ENCODE measurements at places on chromosomes 7 and 10. TPM values are rescaled to one million over a fixed set of nuclear protein-coding genes. Genes with fewer than 3 reads are reported as not detected.

CLDN4 gene
- 0.50 TPM for total RNA-seq

DNA sequence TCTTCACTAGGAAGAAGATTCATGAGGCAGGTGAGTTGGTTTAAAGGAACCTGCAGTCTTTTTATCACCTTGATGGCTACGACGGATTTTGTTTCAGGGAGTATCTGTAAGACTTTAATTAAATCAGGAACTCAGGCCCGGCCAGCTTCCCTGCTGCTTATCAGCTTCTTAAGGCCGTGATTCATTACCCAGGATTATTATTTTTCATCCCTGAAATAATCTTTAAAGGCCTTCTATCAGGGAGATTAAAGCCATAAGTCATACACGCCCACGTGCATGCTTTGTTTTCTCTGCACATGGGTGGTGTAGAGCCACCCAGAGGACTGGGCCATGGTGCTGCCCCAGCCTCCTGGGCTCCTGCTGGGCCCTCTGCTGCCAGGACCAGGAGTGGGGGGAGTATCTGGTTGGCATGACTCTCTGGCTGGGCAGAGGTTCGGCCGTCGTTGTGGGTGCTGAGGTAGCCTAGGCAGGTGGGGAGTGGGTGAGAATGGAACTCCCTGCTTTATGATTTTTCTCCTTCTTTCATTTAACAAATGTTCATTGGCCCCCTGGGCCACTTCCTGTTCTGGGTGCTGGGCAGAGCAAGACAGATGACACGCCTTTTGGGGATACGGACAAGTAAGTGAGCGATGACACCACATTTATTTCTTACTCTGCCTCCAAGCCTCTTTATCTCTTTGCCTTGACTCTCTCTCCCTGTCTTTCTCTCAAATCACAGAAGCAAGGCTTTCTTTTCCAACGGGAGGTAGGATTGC lies 39.0 kb upstream of the PCBD1 start:
- no peaks in the 10 kb centered on the region for H3K36me3 ChIP-seq
- peaks cover 1% of the 10 kb centered on the region for H3K4me1 ChIP-seq
- DNase-seq, result no peak
- H3K4me3 ChIP-seq, result no peak overlapping the region
- H3K27ac ChIP-seq, result no peak overlapping the region

DNA sequence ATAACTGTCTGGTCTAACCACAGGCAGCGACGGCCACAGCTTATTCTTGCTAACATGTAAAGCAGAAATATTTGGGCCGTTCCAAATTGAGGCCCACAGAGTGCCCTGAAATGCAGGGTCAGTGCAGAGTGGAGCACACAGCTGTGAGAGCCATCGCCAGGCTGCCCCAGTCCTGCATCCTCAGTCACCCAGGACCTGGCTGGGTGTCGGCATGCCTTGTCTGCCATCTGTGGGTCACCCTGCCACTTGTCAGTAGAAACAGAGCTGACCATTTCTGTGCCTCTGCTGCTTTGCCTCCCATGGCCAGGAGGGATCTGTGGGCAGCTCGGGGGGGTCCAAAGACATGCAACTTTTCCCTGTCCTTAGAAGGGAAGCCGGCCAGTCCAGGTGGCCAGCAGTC lies 57.3 kb upstream of the BTBD16 start:
- H3K27me3 ChIP-seq, result no peaks in the 10 kb centered on the region
- H3K36me3 ChIP-seq, result peaks cover 35% of the 10 kb centered on the region
- no peak overlapping the region for H3K27ac ChIP-seq
- H3K4me3 ChIP-seq, result no peak overlapping the region

DNA sequence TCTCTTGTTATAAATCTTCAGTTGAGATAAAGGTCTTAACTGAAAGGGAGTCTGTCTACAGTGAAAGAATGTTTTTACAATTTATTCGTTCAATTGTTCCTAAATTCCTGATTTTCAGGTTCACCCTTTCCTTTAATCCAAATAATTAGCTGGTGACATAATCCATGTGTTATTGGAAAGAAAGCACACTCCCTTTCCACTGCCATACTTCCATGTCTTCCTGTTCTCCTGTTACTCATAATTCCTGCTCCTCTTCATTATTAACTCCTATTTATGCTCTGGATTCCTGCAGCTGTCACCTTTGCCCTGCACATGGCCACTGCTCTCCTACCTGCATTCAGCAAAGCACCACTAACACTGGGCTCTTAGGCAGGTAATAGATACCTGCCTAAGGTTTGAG lies 40.0 kb upstream of the FAM3C start:
- no peak for DNase-seq
- H3K4me3 ChIP-seq, result no peak overlapping the region
- no peaks in the 10 kb centered on the region for H3K27me3 ChIP-seq

ABCF2 gene
- total RNA-seq, result 43.9 TPM

LRGUK gene
- 0.30 TPM for total RNA-seq

GRCh38 chr10:31143331-31143935 lies 111.8 kb upstream of the ZNF438 start:
- H3K27me3 ChIP-seq, result no peaks in the 10 kb centered on the region
- DNase-seq, result no peak
- H3K4me1 ChIP-seq, result peaks cover 24% of the 10 kb centered on the region
- H3K36me3 ChIP-seq, result no peaks in the 10 kb centered on the region

CCDC126 gene
- 14.8 TPM for total RNA-seq

DNA sequence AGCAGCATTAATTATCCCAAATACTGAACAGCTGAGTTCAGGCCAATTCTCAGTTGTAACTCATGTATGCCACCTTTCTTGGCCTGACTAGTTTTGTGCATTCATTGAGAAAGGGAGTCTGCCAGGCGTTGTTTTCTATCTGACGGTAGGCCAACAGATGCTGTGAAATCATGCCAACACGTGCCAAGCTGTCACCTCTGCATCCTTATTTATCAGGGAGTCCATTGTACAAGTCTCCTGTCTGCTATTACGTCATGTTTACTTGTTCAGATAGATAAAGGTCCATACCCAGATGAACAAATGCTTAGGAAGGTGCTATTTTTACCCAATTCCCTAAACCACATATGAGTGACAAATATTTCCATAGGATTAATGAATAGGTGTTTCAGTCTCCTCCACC lies 127.2 kb upstream of the CDK6 start:
- H3K36me3 ChIP-seq, result peaks cover 2% of the 10 kb centered on the region
- H3K27ac ChIP-seq, result no peak overlapping the region
- no peaks in the 10 kb centered on the region for H3K4me1 ChIP-seq
- H3K27me3 ChIP-seq, result peaks cover 2% of the 10 kb centered on the region
- DNase-seq, result no peak

DNA sequence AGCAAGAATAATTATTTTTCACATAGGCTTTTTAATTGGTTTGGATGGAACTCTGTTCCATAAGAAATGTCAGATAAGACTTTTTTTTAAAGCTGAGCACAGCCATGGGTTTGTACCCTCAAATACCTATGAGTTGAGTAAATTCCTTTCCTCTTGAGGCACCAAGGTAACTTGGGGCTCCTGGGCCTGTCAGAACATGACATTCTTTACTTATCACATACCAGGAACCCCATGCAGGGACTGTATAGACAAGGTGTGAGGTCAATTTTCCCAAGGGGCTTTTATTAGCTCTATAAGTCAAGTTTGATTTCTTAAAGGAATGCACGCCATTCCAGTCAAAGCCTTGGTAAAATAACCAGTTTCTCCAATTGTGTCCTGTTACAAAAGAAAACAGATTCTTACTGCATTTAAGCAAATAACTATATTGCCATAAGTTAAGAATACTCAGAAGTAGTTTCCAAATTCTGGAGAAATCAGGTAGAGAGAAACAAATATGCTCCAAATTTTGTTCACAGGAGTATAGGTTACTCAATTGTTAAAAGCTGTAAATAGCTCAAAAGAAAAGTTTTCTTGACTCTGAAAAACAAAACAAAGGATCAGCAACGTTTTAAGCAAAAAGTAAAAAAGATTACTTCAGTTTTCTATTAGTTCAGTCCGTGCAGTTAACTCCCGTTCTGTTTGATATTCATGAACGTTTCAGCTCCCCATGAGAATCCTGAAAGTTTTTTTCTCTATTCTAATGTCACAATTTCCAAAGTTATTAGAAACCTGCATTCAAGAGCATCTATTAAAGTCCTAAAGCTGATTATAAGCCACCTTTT lies 167.5 kb upstream of the NAMPT start:
- no peak for DNase-seq
- H3K36me3 ChIP-seq, result no peaks in the 10 kb centered on the region
- H3K27me3 ChIP-seq, result peaks cover 18% of the 10 kb centered on the region
- no peaks in the 10 kb centered on the region for H3K4me1 ChIP-seq
- no peak overlapping the region for H3K4me3 ChIP-seq

DNA sequence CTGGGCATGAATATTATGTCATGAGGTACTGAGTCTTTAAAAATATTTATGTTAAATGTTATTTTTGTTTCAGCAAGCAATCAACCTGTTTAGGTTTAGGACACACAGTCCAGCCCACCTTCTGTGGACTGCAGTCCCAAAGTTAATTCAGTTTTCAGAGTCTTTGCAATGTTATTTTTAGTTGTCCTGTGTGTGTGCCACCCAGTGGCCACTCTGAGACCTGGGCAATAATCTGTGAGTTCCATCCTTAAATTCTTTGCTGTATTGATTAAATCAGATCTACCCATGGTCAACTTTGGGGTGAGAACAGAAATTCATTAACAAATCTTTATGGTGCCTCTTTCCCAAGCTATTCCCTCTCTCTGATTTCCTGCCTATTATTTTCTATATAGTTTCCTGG lies 415.1 kb downstream of the CCSER2 start:
- H3K27me3 ChIP-seq, result peaks cover 11% of the 10 kb centered on the region
- no peaks in the 10 kb centered on the region for H3K36me3 ChIP-seq
- no peak overlapping the region for H3K27ac ChIP-seq
- no peak overlapping the region for H3K4me3 ChIP-seq
- no peak for DNase-seq

GHRHR gene
- total RNA-seq, result not detected

DNA sequence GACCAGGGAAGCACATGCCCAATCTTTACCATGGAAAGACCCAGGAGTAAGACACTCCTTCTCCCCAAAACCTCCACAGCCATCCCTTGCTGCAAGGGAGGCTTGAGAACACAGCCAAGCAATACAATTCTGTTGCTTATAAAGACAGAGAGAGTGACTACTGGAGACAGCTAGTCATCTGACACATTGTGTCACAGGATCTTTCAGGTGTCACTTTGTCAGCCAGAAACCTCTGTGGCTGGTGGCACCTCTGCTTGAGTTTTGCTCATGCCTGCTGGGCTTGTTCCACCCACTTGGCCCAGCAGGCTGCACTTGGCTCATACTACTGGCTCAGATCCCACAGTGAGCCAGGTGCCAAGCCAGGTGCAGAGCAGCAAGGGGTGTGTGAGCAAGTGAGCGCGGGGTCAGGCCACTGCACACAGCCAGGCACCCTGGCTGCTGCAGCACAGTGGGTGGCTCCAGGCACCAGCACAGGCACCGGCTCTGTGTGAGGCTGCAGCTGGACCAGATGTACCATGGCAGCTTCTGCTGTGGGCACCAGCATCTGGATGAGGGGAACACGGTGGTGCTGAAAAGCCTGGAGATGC lies 12.4 kb upstream of the PRLHR start:
- H3K27ac ChIP-seq, result no peak overlapping the region
- no peaks in the 10 kb centered on the region for H3K36me3 ChIP-seq
- DNase-seq, result no peak

IDI2 gene
- not detected for total RNA-seq

CNPY1 gene
- total RNA-seq, result not detected

DNA sequence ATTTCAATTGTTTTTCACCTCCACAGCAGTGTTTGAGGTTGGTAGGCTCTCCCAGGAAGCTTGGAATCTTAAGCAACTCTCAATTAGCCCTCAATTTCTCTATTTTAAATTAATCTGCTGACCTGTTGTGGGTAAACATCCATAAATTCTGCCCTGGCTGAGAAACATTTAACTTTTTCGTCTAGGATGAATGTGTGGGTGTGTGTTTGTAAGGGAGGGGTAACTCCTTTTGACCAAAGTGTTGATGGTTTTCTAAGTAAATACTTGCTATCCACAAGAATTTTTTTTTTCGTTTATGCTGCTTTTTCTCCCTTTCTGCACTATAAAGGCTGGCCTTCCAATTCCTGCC lies 973 bp downstream of the PPP3CB start:
- peaks cover 41% of the 10 kb centered on the region for H3K4me1 ChIP-seq
- H3K27me3 ChIP-seq, result no peaks in the 10 kb centered on the region
- DNase-seq, result no peak
- peaks cover 4% of the 10 kb centered on the region for H3K36me3 ChIP-seq

DNA sequence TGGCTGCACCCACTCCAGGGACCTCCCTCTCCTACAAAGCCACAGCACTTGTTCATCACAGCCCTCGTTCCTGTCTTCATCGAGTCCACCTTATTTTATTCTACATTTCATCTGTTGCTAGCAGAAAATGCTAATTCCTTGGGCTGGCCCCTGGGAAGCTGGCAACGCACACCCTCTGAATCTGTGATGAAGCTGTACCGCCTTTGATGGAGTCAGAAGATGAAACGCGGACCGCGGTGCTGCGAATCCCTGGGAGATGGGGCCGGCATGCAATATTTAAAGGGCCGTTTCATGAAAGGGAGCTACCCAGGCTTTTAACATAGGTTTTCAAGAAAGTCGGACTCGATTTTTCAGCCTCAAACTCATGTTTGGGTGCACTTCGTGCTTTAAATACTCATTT lies 88.5 kb downstream of the NPTX2 start:
- H3K27me3 ChIP-seq, result no peaks in the 10 kb centered on the region
- no peaks in the 10 kb centered on the region for H3K36me3 ChIP-seq
- DNase-seq, result no peak
- H3K4me3 ChIP-seq, result no peak overlapping the region

- H3K4me1 ChIP-seq, result peaks cover 2% of the 10 kb centered on the region
- H3K27ac ChIP-seq, result no peak overlapping the region
- no peaks in the 10 kb centered on the region for H3K27me3 ChIP-seq
- H3K4me3 ChIP-seq, result no peak overlapping the region
- no peak for DNase-seq
Observed at GRCh38 chr10:31296754-31297153, 22.3 kb upstream of the ZEB1 start.

GRCh38 chr10:92242380-92242779 lies 48.5 kb downstream of the CPEB3 start:
- H3K4me3 ChIP-seq, result peak overlapping the region; percentile 76
- no peaks in the 10 kb centered on the region for H3K27me3 ChIP-seq
- DNase-seq, result no peak
- H3K27ac ChIP-seq, result no peak overlapping the region
- H3K36me3 ChIP-seq, result peaks cover 9% of the 10 kb centered on the region

TEX36 gene
- not detected for total RNA-seq

CYP26C1 gene
- not detected for total RNA-seq

DNA sequence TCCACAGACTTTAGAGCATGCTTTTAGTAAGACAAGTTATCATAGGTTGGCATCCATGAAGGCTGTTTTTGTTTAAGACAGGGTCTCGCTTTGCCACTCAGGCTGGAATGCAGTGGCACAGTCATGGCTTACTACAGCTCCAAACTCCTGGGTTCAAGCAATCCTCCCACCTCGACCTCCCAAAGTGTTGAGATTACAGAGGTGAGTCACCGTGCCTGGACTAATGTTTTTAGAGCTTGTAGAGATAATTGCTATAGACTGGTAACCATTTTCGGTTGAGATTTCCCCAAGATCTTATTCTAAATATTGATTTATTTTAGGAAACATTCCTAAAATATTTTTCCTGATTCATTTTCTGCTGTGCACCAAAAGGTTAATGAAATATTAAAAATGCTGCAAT lies 5.4 kb upstream of the ZNF398 start:
- DNase-seq, result no peak
- H3K36me3 ChIP-seq, result no peaks in the 10 kb centered on the region
- peaks cover 4% of the 10 kb centered on the region for H3K4me1 ChIP-seq
- H3K27ac ChIP-seq, result no peak overlapping the region
